ENCODE measurements at places on chromosomes 5 and 9.

DNA sequence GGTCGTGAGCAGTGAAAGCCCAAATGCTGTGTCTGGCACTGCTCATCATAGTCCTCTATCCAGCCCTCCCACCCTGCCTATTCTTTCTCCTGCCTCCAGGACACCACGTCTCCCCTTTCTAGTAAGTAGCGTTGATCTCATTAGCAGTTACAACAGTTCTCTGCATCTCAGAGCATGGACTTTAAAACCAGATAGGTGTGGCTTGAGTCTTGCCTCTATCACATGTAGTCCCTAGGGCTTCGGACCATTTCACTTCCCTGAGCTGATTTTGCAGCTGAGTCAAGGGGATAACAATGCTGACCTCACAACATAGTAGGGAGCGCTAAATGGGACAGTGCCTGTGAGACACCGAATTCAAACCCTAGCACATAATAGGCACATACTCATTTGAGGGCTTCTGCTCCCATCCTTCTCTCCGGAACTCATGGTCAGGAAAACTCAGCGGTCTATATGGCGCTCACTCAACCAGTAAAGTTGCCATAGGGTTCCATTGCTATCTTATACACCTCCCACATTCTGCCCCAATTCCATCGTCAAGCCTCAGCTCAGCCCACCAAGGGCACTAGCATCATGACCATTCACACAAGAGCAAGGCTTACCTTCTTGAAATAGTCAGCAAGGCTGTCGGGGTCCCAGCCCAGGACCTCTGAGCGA lies 515 bp downstream of the LCP2 start:
- DNase-seq = peak; percentile 81

- no peak for DNase-seq
Measured at GRCh38 chr9:25557645-25558300, 120.5 kb downstream of the TUSC1 start.

GRCh38 chr9:34651876-34652601 lies at the start of gene IL11RA:
IL11RA (plus strand) TSS chr9:34652185; CDS start chr9:34655218, 3,033 bp downstream.
- peak; percentile 66 for DNase-seq

DNA sequence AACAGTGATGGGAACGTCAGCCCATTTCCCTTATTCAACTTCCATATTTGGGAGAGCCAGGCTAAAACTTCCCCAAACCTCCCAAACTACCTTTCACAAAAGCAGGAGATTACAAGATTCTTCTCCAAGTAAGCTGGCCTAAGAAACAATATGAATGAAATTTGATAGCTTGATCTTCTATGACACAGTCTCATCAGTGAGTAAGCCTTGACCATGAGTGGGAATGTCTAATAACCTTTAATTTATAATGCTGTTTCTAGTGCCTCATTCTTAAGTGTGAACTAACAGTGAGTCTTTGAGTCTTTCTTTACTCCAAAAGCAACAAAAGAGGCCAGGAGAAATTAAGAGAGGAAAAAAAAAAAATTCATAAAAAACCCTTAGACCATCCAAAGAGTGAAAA lies 1379.9 kb downstream of the EFNA5 start:
- DNase-seq = no peak

- DNase-seq = no peak
Measured at GRCh38 chr5:173457482-173457881, 129.3 kb upstream of the STC2 start.

GRCh38 chr9:91677331-91677730 lies 253.7 kb upstream of the NFIL3 start:
- no peak for DNase-seq

DNA sequence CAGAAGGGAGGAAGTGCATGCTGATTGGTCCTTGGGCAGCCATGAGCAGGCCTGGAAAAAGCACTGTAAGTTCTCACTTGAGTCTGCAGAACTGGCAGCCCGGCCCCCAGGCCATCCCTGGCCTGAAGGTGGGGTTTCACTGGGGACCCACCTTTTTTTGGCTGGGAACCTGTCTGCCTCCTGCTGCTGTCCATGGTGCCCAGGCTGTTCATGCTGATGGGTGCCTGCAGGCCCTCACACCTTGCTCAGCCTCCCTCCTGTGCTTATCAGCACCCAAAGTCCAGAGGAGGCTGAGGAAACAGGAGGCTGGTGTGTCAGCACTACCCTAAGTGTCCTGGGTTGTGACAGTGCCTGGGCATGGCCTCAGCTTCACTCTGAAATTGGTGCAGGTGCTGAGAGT lies 134.4 kb upstream of the SPRY4 start:
- DNase-seq = no peak

GRCh38 chr5:204001-204400 lies 12.7 kb downstream of the LRRC14B start:
- DNase-seq = no peak

- no peak for DNase-seq
Measured at GRCh38 chr9:117169089-117169621, 245.7 kb downstream of the ASTN2 start.

DNA sequence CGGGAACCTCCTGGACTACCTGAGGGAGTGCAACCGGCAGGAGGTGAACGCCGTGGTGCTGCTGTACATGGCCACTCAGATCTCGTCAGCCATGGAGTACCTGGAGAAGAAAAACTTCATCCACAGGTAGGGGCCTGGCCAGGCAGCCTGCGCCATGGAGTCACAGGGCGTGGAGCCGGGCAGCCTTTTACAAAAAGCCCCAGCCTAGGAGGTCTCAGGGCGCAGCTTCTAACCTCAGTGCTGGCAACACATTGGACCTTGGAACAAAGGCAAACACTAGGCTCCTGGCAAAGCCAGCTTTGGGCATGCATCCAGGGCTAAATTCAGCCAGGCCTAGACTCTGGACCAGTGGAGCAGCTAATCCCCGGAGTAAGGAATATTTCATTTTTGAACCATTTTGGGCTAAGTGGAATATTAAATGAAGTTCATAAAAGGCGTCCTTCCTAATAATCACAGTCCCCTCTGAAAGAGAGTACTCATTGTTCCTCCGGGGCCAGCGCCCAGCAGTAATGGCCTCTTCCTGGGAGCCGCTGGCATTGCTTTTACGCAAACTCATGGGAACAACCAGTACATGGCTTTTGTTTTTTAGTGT lies 23.6 kb downstream of the QRFP start:
- DNase-seq = no peak

DNA sequence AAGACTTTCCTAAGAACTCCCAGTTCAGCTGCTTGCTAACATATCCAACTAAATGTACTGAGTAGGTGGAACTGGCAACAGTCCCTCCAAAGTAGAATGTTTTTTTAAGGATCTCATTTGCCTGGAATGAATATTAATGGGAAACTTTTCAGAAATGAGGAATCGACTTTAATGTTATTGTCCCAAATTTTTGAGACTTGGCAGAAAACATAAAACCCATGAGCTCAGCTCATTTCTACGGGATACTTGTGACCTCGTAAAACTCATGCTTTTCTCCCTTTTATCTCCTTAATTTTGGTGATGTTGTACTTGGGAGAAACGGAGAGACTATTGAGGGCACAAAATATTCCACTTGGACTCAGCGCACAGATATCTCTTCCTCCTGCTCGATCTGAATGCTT lies 296.8 kb downstream of the EBF1 start:
- DNase-seq = no peak

DNA sequence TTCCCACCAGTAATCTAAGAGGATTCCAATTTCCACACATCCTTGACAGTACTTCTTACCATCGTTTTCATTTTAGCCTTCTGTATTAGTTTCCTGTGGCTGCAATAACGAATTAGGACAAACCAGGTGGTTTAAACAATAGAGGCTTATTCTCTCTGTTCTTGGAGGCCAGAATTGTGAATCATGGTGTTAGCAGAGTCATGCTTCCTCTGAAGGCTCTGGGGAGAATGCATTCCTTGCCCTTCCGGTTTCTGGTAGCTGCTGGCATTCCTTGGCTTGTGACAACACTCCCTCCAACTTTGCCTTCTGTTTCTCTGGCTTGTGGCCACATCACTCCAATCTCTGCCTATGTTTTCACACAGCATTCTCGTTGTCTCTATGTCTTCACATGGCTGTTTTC lies 23.5 kb downstream of the RIGI start:
- DNase-seq = no peak

GRCh38 chr5:68352166-68352565 lies 136.6 kb downstream of the PIK3R1 start:
- DNase-seq = no peak

DNA sequence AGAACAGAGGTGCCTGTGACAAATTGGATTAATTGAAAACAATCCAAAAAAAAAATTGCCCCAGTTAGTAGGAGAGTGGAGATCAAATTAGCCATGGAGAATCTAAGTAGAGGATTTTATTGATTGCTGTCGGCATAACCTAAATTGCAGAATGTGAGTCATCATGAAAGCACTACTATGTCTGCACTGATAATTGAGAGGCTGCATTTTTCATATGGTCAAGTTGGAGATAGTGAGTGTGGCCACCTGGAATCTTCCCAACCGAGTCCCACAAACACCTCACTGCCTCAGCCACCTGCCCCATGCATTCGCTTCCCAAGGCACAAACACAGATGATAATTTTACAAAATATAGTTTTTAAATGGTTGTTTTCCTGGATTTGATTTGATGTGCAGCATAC lies 123.7 kb downstream of the NTRK2 start:
- no peak for DNase-seq

DNA sequence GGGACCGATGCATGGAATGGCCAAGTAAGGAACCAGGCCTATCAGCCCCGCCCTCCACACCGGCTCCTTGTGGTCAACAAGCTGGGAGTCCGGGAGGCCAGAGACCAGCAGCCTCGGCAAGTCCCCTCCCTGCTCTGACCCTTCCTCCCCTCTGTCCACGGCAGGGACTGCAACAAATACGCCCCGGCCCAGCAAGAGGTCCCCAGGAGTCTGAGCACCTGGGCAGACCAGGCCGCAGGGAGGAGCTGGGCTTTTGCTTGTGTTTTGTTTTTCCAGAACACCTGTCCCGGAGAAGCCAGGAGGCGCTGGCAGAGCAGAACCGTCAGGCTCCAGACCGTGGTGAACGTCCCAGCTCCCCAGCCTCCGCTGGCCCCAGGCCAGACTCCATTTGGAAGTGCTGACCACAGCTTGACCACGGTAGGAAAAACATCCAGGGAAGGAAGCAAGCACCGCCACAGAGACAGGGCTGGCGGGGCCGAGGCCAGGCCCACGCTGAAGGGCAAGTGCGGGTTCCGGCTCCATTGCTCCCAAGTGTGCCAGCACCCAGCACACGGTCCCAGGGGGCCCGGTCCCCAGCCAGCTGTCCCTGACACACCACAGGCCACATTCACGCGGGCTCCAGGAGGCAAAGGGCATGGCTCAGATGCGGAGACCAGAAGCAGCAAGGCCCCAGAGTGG lies 56.7 kb downstream of the VAV2 start:
- no peak for DNase-seq

GRCh38 chr5:171388816-171389168 lies 1.1 kb downstream of the NPM1 start:
- DNase-seq = no peak

DNA sequence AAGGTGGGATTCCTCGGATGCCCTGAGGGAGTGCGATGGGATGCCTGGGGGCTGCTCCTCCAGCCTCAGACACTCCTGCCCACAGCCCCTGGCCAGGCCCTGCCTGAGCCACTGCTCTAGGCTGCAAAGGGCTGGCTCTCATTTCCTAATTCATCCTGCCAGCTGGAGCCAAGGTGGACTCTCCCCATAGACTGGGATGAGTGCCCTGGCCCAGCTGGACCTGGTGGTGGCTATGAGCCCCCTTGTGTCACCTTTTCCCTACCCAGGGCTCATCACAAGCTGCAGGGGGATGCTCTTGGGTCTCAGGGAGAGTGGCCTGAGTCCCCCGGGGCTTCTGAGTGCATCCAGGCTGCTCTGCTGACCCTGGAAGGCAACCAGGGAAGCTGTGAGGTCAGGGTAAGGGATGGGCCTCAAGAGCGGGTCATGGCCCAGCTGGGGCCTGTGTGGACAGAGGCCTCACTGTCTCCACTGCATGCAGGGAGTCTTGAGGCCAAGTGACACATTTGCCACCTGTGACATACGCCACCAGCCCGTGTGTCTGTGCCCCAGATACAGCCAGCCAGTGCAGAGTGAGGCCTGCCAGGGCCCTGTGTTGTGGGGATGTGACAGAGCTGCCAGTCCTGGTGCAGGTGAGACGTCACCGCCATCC lies 102.7 kb upstream of the IER5L start:
- DNase-seq = no peak

- no peak for DNase-seq
Measured at GRCh38 chr5:137192293-137192743, 306.8 kb downstream of the SPOCK1 start.

DNA sequence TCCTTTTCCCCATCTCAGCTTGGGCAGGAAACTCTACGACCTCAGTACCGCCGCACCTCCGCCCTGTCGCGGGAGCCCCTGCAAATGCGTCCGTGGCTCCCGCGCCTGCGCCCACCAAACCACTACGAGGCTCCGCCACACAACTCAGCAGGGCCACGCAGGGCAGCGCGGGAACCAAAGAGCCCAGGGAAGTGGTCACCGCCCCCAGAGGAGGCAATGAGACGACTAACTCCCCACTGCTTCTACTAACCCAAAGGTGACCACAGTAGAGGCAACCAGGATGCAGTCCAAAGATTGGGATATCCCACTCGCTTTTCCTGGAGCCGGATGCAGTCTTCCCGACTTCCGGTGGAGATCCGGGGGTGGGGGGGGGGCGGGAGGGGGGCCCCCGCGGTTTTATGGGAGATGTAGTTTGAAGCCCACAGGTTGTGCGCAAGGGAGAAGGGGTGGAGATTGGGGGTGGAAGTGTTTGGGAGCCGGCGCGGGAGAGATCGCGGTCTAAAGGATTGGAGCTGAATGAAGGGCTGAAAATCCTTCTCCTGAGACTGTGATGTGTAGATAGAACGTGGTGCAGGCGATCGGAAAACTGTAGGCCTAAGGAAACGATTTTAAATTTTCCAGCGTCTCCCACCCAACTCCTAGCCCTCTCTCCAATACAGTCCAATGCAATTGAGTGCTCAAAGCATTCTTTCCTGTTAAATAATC lies at the start of gene NUDT12:
TSS of gene NUDT12 (minus strand) at position 337 of the 705 bp plus-strand sequence. CDS start 2,541 bp downstream, outside the sequence.
- DNase-seq = peak; percentile 58

- DNase-seq = no peak
Measured at GRCh38 chr5:120326651-120327050, 137.4 kb upstream of the PRR16 start.

GRCh38 chr5:429453-430188 lies 13.4 kb upstream of the EXOC3 start:
- no peak for DNase-seq

GRCh38 chr9:437574-438001 lies 222.9 kb downstream of the DOCK8 start:
- no peak for DNase-seq

- no peak for DNase-seq
Measured at GRCh38 chr9:132894862-132895835, 16.5 kb downstream of the SPACA9 start.

DNA sequence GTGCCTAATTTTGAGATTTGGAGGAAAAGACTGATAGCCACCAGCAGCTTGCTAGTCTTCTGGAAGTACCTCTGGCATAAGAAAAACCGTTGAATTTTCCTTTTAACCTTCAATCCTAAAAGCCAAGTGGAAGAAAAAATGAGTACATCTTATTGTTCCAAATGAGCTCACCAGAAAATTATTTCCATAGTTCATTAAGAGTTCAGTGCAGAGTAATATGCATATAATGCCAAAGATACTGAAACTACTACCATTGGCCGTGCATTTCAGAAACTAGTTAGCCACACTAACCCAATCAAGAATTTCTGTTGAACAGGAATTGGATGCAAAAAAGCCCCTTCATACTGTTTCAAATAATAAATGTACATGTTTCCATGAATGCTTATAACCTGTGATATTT lies 607.9 kb downstream of the KCTD16 start:
- DNase-seq = no peak

GRCh38 chr5:111512375-111513130 lies at the start of gene STARD4:
STARD4 (minus strand) TSS chr5:111512535; CDS start chr5:111507433, 5,102 bp downstream.
- peak; percentile 98 for DNase-seq
